Body of pancreas (tissue), 4 donors: ENCODE measurements at places on chromosomes 4 and X. TPM values are rescaled to one million over a fixed set of nuclear protein-coding genes. Genes with fewer than 3 reads are reported as not detected.

Gene KLHL13
- 3.4 TPM for total RNA-seq

Gene PDK3
- 11.5 TPM for total RNA-seq

- peaks cover 7% of the 10 kb centered on the region for H3K4me1 ChIP-seq
- no peaks in the 10 kb centered on the region for H3K27me3 ChIP-seq
- H3K27ac ChIP-seq, result no peak overlapping the region
- H3K4me3 ChIP-seq, result no peak overlapping the region
- no peaks in the 10 kb centered on the region for H3K36me3 ChIP-seq
These were observed 95.8 kb downstream of the DHX15 start for GRCh38 chr4:24488399-24489164.

DNA sequence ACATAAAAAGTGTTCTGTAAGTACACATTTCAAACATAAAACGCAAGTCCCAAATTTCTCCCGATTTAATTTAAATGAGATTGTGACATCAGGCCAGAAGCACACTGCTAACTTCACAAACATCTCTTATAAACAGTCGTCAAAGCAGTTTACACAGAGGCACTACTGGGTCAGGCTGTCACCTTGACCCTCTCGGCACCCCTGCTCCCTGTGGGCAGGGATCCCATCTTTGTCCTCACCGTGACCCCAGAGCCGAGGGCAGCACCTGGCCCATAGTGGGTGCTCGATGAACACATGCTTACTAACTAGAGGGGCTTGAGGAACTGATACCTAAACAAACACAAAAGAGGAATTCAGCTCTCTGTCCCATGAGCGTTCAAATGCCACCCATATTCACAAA lies 22.2 kb downstream of the QDPR start:
- peaks cover 20% of the 10 kb centered on the region for H3K4me1 ChIP-seq
- H3K4me3 ChIP-seq, result no peak overlapping the region
- no peak overlapping the region for H3K27ac ChIP-seq
- no peaks in the 10 kb centered on the region for H3K27me3 ChIP-seq
- no peak for DNase-seq

- H3K36me3 ChIP-seq, result no peaks in the 10 kb centered on the region
- H3K4me1 ChIP-seq, result peaks cover 15% of the 10 kb centered on the region
These were observed 930 bp downstream of the NWD2 start for GRCh38 chr4:37245391-37245954.

DNA sequence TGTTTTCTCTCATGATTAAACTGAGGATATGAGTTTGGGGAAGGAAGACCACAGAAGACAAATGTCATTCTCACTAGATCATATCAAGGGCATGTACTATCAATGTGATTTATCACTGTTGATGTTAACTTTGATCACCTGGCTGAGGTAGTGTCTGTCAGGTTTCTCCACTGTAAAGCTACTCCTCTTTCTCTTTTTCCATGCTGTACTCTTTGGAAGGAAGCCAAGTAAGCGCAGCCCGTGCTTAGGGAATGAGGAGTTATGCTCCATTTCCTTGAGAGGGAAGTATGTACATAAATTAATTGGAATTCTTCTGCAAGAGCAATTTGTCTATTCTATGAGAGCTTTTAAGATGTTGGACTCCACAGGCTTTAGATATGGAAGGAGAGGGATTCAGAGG lies 4.0 kb upstream of the KANTR start:
- H3K36me3 ChIP-seq, result no peaks in the 10 kb centered on the region
- no peaks in the 10 kb centered on the region for H3K27me3 ChIP-seq
- no peak for DNase-seq
- peaks cover 38% of the 10 kb centered on the region for H3K4me1 ChIP-seq
- no peak overlapping the region for H3K27ac ChIP-seq
